ENCODE measurements at places on chromosomes 12 and 14.

DNA sequence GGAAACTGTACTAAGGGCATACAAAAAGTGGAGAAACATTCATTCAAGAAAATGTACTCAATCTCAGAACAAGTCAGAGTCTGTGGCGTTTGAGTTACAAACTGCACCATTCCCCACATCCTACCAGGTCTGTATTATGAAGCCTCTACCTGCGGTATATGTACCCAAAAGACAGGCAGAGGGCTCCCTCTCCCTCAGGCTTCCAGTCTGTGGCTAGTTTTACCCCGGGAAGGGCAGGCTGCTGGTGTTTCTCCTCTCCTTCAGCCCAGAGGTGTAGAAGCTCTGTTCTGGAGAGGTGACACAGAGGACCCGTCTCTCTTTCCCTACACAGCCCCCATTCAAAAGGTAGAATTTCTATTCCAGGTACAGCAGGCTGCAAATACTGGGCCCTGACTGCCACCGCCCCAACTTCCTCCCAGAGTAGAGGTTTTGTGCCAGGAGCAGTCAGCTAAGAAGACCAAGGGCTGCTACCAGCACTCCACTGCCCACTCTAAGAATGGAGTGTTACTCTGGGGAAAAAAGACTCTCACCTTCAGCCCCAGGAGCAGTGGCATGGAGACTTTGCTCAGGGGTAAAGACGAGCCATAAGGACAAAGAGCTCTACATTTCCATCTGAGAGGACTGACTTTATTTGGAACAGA, 39.4 kb downstream of the PARP11 start:
- no peak for DNase-seq

DNA sequence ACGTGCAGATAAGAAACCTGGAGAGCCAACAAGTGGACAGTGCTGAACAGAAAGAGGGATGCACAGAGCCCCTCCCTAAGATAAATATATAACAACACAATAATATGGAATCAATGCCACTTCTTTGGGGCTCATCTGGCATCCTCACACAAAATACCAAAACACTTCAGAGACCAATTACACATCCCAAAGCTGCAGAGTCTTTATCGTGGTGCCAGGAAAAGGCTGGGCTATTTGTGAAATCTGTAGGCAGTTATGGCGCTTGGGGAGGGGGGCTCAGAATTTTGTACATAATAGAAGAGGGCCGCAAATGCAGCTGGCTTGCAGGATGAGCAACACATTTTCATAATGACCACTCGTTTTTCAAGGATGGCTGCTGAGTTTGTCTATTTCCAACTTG, 160.4 kb upstream of the NOS1 start:
- DNase-seq = no peak

DNA sequence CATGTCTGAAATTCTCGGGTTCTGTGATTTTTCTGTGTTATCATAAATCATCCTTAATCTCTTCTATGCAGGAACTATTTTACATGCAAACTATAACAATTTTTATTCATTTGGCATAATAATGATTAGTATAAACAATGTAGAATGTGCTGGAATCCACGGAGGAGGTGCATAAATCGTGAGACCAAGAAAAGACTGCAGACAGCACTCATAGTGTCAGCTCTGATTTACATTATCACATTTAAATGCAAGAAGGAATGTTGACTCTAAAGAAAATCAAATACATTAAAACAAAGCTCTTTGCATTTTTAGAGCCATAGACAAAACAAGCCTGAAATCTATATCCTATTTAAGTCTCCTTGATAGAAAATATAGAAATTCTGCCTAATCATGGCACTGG, 501.7 kb upstream of the STXBP6 start:
- no peak for DNase-seq

- no peak for DNase-seq
These were observed 50.6 kb downstream of the TSPAN11 start for GRCh38 chr12:30977124-30977523.

DNA sequence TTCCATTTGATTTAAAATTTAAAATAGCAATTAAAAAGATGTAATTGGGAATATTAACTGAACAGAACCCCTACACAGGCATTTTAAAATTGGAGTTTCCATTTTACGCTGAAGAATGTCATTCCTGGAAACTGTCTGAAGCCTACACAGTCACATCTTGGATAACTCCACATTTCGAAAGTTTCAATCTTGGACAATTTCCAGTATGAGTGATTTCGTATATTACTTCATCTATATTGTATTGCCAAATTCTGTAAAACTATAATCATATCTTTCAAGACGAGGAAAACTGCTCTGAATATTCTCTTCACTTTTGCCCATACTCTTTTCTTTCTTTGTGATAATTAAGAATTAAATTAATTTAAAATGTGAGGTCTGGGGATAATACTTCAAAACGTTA, 194.2 kb upstream of the ABCD2 start:
- no peak for DNase-seq

- no peak for DNase-seq
These were observed 112.0 kb downstream of the SLC15A5 start for GRCh38 chr12:16165506-16165905.

Measured in stimulated activated CD4-positive, alpha-beta T cell treated with anti-CD3 and anti-CD28 coated beads, Interleukin-12 subunit alpha, Interleukin-12 subunit beta, amount 100 ng/mL, for 48 hours (primary cell).